ENCODE measurements at places on chromosomes 7 and 10. TPM values are rescaled to one million over a fixed set of nuclear protein-coding genes. Genes with fewer than 3 reads are reported as not detected.

Gene FANK1
- not detected for total RNA-seq

Gene IGFBP3
- total RNA-seq: not detected

Gene SLC18A3
- not detected for total RNA-seq

- no peak for DNase-seq
Observed at GRCh38 chr10:52232561-52233350, 81.3 kb upstream of the DKK1 start.

Data from Karpas-422 (cell line).